ENCODE measurements at places on chromosomes 1 and 21.
A peak's percentile ranks its signal among the peaks of the same experiment; 100 is the strongest.

GRCh38 chr1:71269818-71270217 lies 189.0 kb upstream of the ZRANB2 start:
- DNase-seq, result no peak

DNA sequence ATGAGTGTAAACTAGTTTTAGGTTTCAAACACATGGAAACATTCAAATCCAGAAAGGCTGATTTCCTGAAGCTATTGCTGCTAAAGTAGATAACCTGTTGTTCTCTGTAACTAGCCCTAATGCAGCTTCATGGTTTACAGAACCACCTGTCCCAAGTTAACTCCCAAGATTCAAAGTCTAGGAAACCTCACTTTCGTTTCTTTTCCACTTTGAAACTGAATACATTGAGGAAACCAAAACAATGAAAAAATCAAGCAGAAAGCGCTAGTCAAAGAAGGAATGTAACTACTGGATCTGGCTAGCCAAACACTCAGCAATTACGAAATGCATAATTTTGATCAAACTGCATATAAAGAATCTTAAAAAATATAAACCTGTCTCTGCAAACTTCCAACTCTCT lies 17.8 kb downstream of the SLC16A1 start:
- no peak for DNase-seq

DNA sequence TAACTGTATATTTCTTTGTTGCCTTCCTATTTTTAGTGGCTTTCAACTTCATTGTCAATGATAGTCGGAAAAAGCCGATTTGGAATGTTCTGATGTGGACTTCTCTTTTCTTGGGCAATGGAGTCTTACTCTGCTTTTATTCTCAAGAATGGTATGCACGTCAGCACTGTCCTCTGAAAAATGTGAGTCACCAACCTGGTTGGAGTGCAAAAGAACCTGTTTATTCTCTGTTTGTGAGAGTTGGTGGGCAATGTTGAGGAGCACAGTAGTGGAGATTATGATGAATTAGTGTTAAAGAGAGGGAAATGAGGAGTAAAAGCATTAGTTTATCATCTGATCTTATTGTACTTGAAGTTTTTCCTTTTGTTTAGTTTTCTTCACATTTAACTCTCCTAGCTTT lies 14.5 kb upstream of the AXDND1 start:
- no peak for DNase-seq

- DNase-seq, result peak; percentile 20
Observed at GRCh38 chr1:51518586-51519047, 449 bp downstream of the EPS15 start.

DNA sequence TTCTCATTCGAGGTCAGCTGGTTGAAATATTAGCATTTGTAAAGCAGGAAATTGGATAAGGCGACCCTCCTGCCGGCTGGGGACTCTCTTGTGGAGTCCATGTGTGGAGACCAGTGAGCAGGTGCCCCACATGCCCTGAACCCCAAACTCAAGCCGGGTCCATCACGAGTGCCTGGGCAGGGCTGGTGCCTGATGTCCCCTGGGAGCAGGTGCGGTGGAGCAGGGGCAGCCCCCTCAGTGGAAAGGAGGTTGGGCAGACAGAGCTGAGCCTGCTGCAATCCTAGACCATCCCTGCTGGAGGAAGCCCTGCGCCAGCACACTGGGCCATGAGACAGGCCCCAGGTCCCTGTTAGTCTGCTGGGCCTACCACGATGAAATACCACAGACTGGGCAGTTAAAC lies 395.6 kb downstream of the NPHP4 start:
- no peak for DNase-seq

DNA sequence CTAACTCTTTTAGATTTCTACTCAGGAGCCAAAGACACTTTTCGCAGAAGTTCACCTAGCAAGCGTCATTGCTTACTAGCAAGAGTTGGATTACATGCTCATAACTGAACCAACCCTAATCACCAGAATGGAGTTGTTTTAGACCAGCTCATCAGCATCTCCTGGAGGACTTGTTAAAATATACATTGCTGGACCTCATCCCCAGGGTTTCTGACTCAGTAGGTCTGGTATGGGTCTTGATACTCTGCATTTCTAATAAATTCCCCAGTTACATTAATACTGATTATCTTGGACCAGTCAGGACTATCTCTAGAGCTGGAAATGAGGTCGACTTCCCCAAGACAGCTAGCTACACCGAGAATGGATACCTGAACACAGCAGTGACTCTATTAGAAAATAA lies 9.7 kb upstream of the PRDX6 start:
- DNase-seq, result no peak
